Fibroblast of skin of scalp (primary cell): ENCODE measurements at places on chromosomes 16 and 17.

DNA sequence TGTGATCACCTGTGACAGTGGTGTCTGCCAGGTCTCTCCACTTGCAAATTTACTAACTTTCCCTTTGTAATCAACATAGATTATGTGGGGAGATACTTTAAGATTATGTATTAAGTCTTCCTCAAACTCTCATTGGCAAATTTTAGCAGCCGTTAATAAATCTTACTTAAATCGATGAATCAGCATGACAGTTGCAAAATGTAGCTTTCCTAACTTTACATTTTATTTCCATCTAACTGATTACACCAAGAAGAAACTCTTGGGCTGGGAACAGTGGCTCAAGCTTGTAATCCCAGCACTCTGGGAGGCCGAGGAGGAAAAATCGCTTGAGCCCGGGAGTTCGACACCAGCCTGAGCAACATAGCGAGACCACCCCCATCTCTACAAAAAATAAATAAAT, 23.3 kb upstream of the CPNE2 start:
- no peak for DNase-seq

DNA sequence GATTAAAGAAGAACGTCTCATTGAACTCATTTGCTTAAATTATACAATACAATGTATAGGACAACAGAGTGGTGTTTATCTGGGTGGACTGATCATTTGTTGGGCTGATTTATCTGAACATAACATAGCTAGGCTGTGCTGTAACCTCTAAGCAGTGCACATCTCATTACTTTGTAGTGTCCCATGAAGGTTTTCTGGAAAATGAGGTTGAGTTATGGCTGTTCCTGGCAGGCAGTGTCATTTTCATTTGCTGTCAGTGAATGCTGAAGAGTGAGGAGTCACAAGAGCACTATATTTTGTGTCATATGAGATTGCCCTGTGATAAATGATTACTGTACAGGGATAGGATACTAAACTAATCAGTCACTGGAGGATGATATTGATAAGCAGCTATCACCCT, 340.2 kb downstream of the HS3ST3B1 start:
- no peak for DNase-seq

- DNase-seq: no peak
Observed at GRCh38 chr17:57269052-57269451, 12.7 kb downstream of the MSI2 start.

- peak; percentile 49 for DNase-seq
Observed at GRCh38 chr16:48607056-48607825, 2.7 kb downstream of the N4BP1 start.

- DNase-seq: no peak
Observed at GRCh38 chr16:84237994-84238750, 1.6 kb downstream of the KCNG4 start.
